Hindlimb muscle (tissue), 1 donor: ENCODE measurements at places on chromosomes 3 and 15.
A peak's percentile ranks its signal among the peaks of the same experiment; 100 is the strongest.

DNA sequence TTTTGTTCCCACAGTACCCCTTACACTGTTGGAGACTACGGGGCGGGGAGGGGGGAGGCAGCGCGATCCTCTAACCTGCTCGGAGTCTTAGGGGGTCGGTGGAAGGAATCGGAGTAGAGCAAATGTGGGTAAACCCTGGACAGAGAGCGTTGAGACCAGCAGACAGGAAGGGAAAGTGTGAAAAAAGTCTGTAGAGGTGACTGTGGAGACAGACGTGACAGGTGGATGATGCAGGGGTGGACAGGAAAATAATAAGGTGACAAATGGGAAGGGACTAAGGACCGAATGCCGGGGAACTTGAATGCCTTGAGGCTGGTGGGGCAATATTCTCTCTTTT is 424 bp downstream of the EAF2 start:
- DNase-seq, result no peak

DNA sequence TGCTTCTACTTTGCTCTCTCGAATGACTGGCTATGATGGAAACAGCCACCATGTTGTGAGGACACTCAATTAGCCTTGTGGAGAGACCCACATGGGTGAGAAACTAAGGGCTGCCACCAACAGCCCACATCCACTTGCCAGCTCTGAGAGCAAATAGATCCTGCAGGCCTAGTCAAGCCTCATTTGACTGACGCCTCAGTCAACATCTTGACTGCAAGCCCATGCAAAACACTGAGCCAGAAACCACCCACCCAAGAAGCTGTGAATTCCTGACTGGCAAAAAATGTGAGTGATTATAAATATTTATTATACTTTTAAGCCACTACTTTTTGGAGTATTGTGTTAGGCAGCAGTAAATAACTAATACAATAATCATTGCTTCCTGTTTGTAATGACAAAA is 58.4 kb downstream of the NOX5 start:
- DNase-seq, result no peak

- no peak for DNase-seq
Observed at GRCh38 chr3:150000641-150001040, 29.9 kb upstream of the PFN2 start.

DNA sequence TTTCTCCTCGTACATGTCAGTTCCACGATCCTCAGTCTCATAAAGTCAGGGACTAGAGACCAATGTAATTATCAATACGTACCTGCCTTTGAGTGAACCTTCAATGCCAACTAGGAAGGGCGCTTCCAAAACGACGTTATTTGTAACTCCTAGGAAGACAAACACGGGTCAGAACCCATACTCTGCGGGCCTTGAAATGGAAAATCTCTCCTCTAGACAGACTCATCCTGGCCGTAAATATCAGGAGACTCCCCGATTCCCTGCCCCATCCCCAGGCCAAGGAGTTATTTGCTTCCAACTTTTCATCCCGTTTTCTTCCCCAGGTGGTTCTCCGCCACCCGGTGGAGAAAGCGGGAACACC is 578 bp downstream of the OIP5 start:
- DNase-seq, result no peak

GRCh38 chr15:41597787-41598186 is 38.8 kb downstream of the TYRO3 start:
- no peak for DNase-seq

GRCh38 chr15:39181056-39181747 is 399.7 kb upstream of the THBS1 start:
- no peak for DNase-seq

GRCh38 chr3:101938262-101938847 is 89.0 kb downstream of the NFKBIZ start:
- no peak for DNase-seq

- no peak for DNase-seq
Observed at GRCh38 chr15:35290301-35290721, 205.2 kb upstream of the NANOGP8 start.

- DNase-seq, result no peak
Observed at GRCh38 chr3:74331711-74332110, 282.7 kb downstream of the CNTN3 start.

DNA sequence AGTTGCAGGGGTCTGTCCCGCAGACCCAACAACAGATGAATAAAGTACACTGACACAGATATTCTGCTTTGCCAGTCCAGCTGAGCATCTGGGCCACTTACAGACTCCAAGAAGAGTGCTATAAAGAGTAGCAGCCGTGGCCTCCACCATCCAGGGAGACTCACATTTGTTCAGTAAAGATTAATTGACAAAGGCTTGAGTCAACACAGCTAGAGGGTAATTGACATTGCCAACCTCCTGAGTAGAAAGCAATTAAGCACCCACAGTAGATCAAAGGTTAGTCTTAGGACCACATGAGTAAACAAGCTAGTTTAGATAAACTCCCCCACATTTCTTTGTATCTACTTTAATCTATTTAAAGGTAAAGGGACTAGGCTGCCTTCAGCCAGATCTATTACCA is 16.3 kb upstream of the CRTC3 start:
- DNase-seq, result no peak

- no peak for DNase-seq
Observed at GRCh38 chr3:157046520-157046919, 113.4 kb downstream of the CCNL1 start.

DNA sequence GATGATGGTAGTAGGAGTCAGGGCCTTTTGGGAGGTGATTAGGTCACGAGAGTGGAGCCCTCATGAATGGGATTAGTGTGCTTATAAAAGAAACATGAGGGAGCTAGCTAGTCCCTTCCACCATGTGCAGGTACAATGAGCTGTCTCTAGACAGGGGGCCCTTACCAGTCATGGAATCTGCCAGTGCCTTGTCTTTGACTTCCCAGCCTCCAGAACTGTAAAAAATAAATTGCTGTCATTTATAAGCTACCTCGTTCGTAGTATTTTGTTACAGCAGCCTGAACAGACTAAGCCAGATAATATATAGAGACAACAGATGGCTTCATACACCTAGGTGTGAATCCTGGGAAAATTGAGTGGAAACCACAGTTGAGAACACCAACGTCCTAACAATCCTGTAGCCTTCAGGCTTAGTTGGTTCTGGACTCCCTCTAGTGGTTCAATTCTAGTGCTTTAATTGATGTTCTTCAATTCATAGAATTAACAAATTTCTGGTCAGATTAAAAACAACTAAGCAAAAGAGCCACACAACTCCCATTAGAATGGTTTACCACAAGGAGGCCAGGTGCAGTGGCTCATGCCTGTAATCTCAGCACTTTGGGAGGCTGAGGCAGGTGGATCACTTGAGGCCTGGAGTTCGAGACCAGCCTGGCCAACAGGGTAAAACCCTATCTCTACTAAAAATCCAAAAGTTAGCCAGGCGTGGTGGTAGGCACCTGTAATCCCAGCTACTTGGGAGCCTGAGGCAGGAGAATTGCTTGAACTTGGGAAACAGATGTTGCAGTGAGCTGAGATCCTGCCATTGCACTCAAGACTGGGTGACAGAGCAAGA is 21.3 kb upstream of the GATM start:
- DNase-seq, result peak; percentile 38

DNA sequence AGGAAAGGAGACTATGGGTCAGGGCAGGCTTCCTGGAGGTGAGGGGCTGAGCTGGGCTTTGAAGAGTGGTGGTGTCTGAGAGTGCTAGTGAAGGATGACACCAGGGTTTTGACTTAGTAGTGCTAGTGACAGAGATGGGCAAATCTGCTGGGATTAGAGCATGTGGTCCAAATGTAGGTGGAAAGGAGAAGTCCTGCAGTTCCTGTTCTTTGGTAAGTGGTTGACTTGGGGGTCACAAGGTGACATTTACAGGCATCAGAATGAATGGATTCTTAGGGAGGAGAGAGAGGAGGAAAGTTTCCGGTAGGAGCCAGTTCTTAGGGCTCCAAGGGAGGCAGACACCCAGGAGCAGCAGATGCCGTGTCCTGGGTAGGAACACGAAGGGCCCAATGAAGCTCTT is 796 bp upstream of the DOCK3 start:
- no peak for DNase-seq

DNA sequence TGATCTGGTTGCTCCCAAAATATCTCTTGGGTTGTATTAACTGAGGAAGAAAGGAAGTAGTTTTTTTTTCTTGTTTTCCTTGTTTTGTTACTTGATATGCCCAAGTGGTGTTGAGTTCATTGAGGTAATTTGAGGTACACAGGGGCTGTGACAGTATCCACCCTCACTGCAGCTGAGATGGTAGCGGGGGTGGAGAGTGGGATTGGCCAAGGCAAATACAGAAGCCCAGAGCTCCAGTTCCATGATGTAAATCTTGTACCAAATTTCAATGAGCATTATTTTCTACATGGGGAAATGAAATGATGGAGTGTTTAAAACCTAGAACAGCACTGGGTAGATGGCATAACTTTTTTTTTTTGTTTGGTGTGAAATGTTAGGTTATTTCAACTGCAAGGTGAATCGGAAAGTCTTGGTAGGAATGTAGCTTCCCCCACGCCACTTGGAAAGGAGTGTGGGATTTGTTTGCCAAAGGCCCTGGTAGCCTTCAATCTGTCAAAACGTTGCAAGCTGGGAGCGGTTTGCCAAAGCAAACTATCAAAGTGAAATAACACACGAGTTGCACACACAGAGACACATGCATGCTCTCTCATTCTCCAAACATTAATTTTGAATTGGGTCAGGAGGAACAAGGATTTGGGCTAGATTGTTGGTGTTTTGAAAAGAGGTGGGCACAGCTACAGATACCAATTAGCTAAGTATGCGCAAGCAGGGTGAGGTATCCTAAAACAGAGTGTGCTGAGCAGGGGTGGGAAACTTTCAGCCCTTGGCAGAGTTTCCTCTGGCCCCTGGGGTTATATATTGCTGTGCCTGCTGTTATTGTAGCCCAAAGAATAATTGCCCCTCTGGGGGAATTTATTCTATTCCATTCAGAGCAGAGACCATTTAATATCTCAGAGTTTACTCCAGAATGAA is 34.6 kb downstream of the THSD4 start:
- no peak for DNase-seq

DNA sequence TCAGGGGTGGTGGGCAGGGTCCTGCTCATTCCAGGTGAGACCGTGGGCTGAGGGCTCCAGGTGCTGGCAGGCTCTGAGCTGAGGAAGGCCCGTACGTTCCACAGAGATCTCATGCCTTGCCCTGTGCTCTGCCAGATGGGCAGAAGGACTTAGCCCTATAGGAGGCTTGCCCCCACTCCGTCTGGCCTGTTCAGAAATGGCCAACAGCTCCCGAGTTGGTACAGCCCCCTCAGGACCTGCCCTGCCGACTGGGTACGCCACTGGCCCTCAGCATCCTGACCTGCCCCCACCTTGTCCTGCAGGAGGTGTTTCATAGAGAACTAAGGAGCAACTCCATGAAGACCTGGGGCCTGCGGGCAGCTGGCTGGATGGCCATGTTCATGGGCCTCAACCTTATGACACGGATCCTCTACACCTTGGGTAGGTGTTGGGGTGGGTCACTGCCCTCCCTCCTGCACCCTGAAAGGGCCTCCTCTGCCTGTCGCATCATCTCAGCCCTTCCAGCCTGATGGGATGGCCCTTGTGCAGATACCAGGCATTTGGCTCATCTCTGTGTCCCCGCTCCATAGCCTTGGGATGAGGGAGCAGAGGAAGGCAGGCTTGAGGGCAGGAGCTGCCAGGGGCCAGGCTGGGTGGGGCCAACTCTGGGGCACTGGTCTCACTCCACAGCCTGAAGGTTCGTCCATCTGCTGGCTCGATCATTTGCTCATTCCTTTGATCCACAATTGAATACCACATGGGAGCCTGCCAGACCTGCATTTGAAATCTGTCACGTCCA is 14.2 kb downstream of the TMEM43 start:
- DNase-seq, result no peak

DNA sequence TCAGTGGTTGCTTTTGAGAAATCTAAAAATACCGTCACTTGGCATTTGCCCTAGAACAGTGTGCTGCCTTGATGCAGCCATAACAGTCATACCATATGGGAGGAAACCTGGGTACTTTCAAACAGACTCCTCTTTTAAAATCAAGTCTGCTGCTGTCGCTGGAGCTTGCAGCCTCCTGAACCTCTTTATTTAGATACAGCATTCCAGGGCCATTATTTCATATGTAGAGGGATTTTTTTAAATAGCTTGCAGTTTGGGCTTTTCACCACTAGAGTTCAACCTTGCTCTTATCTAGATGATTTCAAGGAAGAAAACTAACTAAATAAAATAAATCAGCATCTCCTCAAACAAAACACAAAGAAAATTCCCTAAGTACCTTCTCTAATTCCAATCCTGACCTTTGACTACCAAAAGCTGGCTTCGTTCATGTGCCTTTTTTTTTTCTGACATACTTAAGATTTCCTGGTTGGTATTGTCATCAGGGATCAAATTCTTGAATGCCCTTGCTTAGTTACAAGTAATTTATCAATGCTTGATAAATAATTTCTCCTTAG is 111.6 kb downstream of the KBTBD8 start:
- peak; percentile 31 for DNase-seq

DNA sequence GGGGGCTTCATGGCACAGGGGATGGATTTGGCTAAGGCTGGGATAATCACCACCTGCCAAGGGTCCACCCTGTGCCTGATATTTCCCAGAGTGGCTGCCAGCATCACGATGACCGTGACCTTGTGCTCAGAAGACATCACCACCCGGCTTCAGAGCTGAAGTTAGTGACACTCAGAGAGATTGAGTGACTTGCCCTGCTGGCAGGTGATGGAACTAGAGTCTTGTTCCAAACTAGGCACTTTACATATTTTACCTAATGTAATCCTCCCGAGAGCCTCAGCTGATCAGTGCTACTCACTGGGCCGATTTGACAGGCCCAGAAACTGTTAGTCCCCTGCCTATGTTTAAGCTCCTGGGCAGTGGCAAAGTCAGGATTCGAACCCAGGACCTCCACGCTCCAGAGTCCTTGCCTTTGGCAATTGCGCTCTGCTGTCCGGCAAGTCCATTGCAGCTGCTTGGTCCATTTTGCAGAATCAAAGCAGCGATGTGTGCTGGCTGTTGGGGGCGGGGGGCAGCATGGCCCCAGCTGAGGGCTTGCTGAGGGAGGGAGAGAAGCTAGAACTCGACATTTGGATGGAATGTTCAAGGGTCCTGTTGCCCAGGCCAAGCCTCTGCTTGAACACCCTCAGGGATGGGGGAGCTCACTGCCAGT is 74.8 kb upstream of the GATA2 start:
- no peak for DNase-seq

- no peak for DNase-seq
Observed at GRCh38 chr3:58581328-58582091, 4.3 kb upstream of the FAM107A start.

- peak; percentile 93 for DNase-seq
Observed at GRCh38 chr15:74127255-74127953, 3.0 kb upstream of the ISLR2 start.

- DNase-seq, result no peak
Observed at GRCh38 chr15:82128401-82129148, 82.8 kb upstream of the MEX3B start.

DNA sequence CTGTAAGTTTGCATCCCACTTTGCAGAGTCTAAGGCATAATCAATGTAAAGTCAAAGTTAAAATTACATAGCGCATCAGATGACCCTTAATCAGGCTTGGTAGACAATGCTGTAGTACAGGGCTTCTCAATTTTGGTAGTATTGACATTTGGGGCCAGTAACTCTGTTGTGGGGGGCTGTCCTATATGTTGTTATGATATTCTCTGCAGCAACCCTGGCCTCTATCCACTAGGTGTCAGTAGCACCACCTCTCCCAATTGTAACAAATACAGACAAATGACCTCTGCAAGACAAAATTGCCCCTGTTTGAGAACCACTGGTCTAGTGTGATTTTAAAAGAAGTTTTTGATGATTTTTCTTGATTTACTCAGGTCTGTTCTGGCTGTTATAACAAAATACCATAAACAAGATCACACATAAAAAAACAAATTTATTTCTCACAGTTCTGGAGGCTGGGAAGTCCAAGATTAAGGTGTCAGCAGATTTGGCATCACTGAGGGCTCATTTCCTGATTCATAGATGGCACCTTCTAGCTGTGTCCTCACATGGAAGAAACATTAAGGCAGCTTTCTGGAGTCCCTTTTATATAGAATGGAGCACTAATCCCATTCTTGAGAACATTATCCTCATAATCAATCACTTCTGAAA is 37.6 kb upstream of the SLC9A9 start:
- DNase-seq, result no peak
